Renal cortical epithelial cell (primary cell): ENCODE measurements at places on chromosomes 12 and 14. TPM values are rescaled to one million over a fixed set of nuclear protein-coding genes. Genes with fewer than 3 reads are reported as not detected.

GRCh38 chr12:22234561-22234960 lies 99.9 kb downstream of the ST8SIA1 start:
- DNase-seq = no peak

DNA sequence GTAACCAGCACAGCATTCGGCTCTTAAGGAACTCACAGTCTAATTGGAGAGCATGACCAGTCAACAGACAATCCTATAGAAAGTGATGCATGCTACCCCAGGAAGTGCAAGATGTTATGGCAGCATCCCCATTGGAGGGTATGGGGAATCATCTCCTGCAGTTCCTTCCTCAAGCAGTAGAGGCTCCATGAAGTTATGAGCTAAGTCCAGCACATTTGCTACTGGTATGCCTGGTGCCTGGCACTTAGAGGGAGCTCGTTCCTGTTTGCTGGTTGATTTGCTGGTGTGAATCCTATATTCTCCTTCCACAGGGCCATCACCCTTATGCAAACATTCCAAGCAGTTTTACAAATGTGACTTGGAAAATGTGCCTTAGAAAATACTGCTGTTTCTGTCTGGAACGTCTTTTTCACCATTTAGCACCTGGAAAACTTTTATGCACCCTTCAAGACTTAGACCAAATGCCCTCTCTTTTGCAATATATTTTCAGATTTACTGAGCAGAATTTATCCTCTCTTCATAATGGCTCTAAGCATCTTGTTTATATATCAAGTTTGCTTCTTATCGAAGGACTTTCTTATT lies 136.1 kb upstream of the WSCD2 start:
- DNase-seq = peak; percentile 30

DNA sequence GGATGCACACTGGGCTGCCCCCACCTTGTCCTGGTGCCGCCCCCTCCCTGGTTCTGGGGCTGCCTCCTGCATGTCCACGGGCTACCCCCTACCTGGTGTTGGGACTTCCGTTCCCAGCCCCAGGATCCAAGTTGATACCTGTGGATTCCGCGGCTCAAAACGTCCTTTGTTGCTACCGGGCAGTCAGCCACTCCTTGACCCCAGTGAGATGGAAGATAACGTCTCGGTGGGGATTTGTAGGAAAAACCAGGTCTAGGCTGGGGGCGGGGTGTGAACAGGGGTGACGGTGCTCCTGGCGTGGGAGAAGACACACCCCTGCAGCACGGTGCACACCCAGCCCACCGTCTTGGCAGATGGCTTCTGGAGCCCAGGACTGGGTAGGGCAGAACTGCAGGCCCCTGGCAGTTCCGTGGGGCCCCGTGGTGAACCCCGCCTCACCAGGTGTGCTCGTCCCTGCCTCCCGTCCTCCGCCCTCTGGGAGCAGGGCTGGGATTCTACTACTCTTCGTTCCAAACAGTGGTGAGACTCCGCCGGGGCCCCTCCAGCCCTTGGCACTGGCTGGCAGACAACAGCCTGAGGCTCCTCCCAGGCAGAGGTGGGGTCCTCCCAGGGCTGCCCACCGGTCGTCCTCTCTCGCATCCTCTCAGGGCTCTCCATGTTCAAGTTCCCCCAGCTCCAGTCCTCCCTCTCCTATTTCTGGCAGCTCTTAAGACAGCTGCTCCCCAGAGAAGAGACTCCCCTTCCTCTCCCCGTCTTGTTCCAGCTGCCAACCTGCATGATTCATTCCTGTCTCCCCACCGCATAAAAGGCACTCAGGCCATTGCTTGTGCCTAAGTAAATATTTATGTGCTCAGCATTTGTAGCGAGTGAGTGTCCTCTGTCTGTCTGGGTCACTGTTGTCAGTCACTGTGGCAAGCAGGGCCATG lies 75.5 kb downstream of the FBXL14 start:
- peak; percentile 89 for DNase-seq

DNA sequence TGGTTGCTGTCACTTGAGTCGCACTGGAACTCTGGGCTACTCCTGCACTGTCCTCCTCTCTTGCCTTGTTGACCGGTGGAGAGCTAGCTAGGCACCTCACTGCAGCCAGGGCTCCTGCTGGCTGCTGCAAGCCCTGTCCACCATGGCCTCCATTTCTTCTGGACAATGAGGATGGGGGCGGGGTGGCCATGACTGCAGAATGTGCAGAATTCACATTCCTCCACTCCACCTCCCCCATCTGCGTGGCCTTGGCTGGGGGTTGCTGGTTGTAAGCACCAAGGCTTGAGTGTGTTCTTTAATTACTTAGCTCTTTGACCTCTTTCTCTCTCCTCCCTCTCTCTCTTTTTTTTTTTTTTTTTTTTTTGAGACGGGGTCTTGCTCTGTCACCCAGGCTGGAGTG lies 248.5 kb downstream of the PCNX1 start:
- DNase-seq = peak; percentile 32

- DNase-seq = peak; percentile 96
Measured at GRCh38 chr12:92955997-92956663, 27.0 kb upstream of the EEA1 start.

SCNN1A gene
- total RNA-seq = 57.5 and 243 TPM in 2 replicates

DNA sequence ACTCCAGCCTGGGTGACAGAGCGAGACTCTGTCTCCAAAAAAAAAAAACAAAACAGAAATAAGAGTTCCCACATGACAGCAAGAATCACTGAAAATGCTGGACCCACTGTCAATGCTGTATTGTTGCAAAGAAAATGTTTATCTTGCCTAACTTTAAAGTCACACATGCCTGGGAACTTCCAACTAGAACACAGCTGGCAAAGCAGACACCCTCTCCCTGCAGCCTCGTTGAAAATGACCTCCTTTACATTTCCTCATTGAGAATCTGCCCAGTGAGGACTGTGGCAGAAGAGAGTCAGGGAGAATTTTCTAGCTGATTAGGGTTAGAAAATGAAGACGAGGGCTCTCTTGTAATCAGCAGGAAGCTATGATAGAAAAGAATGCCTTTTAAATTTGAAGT lies 42.8 kb upstream of the TCL1A start:
- DNase-seq = no peak
